Stimulated activated CD8-positive, alpha-beta memory T cell treated with anti-CD3 and anti-CD28 coated beads, Interleukin-12 subunit alpha, Interleukin-12 subunit beta, amount 100 ng/mL, for 1 hour (primary cell): ENCODE measurements at places on chromosomes 3 and 15.

DNA sequence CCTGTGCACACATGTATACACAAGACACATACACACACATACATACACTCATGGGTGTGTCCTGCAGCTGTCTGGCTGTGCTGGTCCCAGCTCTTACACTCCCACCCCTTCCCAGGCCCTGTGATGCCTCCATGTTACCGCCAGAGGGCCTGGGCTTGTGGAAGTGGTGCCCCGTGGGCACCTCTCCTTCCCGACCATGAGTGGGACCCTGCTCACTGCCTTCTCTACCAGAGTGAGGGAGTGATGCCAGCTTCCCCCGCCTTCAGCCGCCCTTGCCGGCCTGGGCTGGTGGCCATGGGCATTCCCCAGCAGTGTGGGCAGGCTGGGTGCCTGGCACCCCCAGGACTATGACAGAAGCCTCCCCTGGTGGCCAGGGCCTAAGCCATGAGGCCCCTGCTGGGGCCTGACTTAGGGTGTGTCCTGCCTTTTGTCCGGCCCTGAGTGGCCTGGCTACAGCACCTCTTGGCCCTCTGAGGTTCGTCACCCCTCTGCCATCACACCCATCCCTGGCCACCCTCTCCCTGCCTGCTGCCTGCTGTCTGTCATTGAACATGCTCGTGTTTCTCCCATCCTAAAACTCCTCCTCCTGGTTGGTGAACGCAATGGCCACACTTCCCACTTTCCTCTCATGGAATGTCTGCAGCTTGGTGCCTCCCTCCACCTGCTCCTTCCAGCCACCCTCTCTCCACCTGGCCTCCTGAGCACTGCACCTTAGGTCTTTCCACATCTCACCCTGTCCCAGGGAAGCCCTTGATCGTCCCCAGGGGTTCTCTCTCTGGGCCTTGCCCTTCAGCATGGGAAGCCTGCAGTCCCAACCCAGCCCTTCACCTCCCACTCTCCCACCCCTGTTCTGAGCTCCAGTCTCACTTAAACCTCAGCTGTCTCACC is 14.6 kb downstream of the HDAC11 start:
- no peak for DNase-seq

- no peak for DNase-seq
These were observed 29.5 kb upstream of the THSD4 start for GRCh38 chr15:71085809-71086208.

DNA sequence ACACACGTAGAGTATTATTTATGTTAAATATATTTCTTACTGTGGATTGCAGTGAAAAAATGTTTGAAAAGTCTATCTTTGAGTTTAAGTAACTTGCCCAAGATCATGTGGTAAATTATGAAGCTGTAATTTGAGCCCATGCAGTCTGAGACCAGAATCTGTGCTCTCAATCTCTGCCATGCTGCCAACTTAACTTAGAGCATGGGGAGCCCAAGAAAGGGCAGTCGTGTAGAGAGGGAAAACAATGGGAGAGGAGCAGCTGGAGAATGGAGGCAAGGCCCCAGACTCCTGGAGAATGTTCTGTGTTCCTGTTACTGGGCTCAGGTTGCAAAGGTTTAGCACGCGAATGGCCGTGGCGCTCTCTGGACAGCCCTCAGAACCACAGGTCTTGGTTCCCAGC is 311.6 kb upstream of the RASGRP1 start:
- no peak for DNase-seq

DNA sequence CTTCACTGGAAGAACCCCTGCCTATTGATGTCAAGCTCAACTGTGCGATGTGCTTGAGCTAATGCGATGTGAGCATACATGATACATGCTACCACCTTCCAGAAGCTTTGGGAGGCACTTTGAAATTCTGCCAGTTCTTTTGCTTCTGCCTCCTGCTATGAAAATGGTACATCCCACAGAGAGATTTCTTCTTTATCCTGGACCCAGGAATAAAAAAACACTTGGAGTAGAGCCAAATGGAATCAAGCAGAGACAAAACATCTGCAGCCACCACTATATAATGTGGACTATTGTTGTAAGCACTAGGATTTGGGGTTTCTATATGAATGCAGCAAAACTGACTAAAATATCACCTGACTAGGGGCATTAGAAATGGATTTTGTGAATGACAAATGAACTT is 119.9 kb upstream of the GAP43 start:
- no peak for DNase-seq

DNA sequence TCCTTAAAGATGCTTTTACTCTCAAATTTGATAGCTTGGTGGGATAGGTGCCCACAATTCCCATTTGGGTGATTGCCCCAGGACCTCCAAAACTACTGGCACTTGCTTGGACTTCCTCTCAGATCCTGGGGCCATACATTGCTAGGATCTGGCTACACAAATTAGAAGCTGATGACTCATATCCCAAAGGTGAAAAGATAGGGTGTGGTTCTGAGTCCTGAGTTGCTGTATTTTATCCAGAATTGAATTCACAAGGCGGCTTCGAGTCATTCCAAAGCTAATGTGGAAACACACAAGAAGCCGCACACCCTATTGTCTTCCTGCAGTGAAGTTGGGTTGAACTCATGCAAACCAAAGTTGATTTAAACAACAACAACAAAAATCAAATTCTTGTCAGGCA is 53.4 kb downstream of the DUT start:
- DNase-seq: no peak
